Stimulated activated naive CD8-positive, alpha-beta T cell treated with anti-CD3 and anti-CD28 coated beads, Interleukin-15, Interleukin-2, amounts not matched to agents 100 U/mL and 50 U/mL, for 24 hours (primary cell): ENCODE measurements at places on chromosomes 3 and 15.
A peak's percentile ranks its signal among the peaks of the same experiment; 100 is the strongest.

DNA sequence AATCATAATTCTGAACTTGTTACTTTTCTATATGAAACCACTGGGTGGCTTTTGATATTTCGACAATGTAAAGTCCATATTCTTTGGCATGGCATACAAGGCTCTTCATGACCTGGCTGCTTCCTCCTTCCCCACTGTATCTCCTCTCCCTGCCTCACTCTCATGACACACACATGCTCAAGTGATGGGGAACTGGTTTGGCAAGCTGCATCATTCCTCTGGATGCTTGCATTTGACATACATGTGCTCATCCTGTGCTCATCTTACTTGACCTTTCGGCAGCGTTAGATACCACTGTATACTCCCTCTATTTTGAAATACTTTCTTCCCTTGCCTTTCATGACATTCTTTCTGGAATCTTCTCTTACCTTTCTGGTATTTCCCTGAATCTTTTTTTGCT, 51.8 kb upstream of the ZDHHC23 start:
- DNase-seq, result no peak

- no peak for DNase-seq
Observed at GRCh38 chr15:81882504-81882903, 163.3 kb downstream of the MEX3B start.

GRCh38 chr3:58651276-58651675, 15.3 kb downstream of the FAM3D start:
- no peak for DNase-seq

DNA sequence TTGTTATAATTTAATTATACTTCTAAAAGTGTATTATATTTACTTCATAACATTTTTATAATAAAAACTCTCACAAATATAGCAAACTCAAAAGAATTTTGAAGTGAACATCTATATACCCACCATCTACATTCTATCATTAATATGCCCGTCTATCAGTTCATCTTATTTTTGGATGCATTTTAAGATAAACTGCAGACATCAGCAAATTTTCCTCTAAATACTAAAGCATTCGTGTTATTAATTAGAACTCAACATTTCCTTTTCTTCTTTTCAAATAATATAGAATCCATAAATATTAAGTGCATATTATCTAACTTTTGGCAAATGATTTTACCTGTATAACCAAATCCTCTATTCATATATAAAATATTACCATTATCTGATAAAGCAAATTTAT, 242.9 kb upstream of the BCHE start:
- no peak for DNase-seq

- no peak for DNase-seq
Observed at GRCh38 chr15:52128568-52128967, 16.0 kb upstream of the BCL2L10 start.

- DNase-seq, result no peak
Observed at GRCh38 chr15:93428150-93428549, 339.1 kb upstream of the RGMA start.

DNA sequence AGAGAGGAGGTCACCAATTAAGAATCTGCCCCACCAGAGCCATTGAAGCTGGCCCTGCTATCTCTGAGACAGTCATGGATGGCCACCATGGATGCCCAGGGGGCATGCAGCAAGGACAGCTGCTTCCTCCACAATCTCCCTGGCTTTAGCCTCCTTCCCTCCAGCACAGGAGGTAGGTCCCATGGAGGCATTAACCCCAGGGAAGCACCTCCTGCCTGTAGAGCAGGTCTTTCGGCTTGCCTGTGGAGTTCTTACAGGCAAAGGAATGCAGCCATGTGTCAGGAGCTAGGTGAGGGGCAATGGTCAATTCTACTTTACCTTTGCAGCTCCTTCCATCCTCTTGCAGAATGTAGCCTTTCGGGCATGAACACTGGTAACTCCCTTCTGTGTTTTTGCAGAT, 93.8 kb downstream of the DUT start:
- no peak for DNase-seq

GRCh38 chr3:188220988-188221818, 67.2 kb downstream of the LPP start:
- DNase-seq, result no peak

GRCh38 chr3:60073942-60074341, 1024.1 kb upstream of the CFAP20DC start:
- no peak for DNase-seq

DNA sequence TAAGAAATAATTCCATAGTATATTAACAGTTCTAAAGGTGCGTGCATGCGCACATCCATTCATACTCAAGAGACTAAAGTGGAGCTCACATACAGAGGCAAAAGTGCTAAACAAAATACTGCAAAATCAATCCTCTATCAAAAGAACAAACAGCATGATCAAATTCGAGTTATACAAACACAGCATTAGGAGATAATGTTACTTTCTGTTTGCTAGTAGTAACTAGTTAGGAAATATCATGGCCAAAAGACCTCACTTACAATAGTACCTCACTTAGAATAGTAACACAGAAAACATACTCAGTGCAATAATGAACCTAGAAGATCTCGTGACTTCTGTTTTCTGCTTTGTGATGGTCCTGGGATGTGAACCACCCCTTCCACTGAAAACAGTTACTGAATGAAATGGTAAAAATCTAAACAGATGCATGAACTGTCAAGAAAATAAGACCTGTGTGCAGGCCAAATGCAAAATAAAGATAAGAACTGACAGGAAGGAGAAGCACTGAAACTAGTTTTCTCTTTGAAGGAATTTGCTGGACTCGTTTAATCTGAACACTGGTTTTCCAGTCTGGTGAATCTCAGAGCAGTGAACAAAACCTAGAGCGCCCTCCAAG, 20.9 kb upstream of the CEMIP start:
- no peak for DNase-seq

- DNase-seq, result no peak
Observed at GRCh38 chr3:4742359-4742758, 236.9 kb upstream of the BHLHE40 start.

DNA sequence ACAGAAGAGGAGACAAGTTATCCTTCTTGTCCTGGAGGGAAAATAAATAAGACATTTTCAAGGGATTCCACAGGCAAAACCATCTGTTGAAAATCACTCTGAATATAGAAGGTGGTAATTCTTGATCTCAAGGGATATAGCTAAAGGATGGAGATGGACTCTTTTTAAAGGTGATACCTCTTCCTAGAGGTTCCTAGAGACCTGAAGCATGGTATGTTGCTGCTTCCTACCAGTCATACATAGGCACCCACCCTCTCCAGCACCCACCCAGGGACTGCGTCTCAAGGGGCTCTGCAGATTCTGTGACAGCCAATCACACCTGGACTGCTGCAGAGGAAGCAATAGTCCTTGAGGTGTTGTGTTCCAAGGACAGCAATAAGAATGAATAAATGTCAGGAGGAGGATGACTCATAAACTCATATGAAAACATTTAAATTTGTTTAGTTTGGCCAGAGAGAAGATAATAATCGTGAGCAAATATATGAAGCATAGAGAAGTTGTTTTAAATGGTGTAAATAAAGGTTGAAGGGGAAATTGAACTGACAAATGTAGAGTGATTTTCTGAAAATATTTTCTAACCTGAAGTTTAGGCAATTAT, 741.6 kb upstream of the CBLB start:
- no peak for DNase-seq

- DNase-seq, result no peak
Observed at GRCh38 chr3:128504533-128504915, 11.5 kb upstream of the GATA2 start.

DNA sequence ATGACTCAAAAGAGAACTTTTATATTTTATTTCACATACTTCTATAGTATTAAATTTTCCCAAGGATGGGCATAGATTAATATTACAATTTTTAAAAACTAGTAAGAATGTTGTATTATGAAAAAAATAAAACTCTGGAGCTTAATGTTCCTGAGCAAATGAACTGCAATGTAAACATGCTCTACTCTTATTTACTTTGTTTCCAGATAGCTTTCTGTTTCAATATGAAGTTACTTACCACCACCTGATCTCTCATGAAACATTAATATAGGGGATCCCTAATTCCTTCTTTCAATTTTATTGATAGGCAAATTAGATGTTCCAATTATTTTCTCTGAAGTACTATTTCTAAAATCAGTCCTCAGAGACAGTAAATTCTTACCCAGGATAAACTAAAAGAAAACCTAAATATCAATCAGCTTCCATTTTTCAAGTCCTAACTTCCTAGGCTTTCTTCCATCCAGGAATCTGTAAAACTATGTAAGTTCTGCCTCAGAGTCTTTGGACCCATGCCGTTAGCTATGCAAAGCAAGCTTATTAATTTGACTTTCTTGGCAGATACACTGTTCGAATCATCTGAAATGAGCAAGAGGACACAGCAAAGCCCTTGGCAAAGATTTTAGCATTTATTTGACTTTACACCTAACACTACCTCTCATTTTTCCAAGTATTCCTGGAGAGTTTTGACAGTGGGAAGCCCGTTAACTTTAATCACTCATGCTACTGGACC, 93.2 kb downstream of the PLCH1 start:
- DNase-seq, result no peak

DNA sequence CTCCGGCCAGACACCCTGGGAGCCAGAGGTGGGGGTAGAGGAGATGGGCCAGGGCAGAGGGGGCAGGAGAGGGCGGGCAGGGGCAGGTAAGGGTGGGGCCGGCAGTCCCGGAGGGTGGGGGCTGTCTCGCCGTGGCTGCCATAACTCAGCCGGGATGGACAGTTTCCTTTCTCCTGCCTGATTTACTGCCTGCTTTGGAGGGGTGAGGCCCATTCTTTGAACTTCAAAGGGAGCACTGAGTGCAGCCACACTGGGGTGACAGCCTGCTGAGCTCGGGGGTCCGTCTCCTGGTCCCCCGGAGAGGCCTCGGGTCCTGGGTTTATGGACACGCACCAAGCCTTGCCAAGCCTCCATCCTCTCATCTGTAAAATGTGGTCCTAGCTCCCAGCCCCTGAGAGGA, 135.4 kb downstream of the FBLN2 start:
- DNase-seq, result no peak

DNA sequence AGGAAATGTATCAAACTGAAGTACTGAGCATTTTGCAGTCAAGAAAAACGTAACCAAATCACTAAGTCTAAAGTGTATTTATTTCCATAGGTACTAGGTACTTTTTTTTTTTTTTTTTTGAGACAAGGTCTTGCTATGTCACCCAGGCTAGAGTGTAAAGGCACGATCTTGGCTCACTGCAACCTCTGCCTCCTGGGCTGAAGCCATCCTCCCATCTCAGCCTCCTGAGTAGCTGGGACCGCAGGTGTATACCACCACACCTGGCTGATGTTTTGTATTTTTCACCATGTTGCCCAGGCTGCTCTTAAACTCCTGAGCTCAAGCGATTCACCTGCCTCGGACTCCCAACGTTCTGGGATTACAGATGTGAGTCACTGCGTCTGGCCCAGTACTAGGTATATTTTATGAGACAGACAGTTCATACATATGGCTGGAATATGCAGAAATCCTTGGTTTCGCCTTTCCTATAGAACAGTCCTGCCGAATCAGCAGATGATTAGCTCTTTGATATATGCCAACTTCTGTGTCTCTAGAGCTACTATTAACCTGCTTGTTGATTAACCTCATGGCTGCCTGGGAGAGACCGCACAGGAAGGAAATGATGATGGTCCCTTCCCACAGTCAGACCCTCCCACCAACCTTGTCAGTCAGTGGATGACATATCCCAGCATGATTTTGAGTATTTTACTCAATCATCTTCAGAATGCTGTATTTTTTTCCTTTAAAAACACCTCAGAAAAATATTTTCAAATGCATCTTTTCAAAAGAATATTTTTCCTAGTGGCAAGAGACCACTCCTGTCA, 32.3 kb downstream of the TMOD3 start:
- peak; percentile 56 for DNase-seq

- no peak for DNase-seq
Observed at GRCh38 chr15:67198157-67198754, 56.2 kb downstream of the AAGAB start.

GRCh38 chr3:47156396-47156795, 7.5 kb downstream of the SETD2 start:
- DNase-seq, result no peak

DNA sequence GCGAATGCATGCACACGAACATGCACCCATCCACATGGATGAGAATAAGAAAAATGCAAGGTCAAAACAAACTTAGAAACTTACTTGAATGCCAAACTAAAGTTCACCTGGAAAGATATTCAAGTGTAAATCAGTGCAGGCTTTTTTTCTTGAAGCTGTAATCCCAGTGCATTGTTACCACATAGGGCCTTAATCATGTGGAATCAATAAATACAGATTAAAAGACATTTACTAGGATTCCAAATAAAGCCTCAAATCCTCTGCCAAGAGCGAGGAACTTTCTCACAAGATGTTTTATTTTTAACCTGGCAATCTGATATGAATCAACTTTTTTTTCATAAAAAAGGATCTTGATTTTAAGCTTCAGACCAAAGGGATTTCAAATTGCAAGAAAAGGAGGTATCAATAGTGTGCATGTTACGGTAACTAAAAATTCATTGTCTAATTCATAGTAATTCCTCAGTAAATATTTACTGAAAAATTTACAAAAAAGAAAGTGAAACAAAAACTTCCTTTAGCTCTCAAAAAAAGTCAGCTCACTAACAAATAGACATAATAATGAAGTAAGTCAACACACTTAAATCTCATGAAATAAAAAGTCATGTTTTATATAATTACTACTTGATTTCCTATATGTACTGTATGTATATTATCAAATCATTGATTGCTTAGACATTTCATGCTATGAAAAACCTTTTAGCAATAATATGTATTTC, 978.6 kb downstream of the PLOD2 start:
- DNase-seq, result no peak

DNA sequence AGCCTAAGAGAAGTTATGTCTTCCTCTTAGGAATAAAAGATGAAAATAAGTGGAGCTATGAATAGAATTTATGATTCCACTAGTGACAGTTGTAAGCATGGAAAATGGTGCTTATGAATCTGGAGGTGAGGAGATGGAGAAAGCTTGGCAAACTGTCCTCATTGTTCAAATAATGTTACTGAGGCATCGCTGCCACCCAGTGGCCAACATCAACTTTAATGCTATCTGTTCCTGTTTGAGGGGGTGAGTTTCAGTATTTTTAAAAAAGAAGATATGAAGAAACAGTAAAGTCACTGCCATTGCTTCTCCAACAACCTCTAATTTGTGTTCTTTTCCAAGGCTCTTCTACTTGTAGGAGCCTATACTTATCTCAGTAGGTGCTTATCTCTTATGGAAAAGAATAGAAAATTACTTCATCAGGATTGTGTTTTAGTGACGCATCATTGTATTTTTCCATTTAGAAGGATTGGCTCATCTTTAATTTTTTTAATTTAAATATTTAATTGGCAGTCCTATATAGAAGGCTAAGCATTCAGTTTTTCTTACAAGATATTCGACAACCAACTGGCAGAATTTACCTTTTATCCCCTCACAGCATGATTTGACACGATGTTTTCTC, 260.4 kb upstream of the P2RY1 start:
- peak; percentile 30 for DNase-seq
